ENCODE measurements at places on chromosomes 1 and 21.
A peak's percentile ranks its signal among the peaks of the same experiment; 100 is the strongest.

DNA sequence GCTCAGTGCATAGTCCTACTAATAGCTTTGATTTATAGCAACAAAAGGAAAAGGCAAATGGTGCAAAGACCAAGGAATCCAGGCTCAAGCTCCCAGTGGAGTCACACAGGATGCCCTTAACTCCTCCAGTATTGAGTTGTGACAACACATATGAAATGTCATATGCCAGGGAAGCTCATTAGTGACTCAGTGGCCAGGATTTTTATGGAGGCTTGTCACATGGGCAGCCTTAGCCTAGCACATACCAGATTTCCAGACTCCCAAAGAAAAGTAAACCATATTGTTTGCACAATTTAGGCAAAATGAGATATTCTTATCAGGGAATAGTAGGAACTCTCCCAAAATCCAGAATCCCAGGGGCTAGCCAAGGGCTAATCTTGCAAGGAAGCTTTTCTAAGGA lies 129.2 kb downstream of the MAGI3 start:
- DNase-seq, result peak; percentile 26

- DNase-seq, result no peak
These were observed 8.7 kb upstream of the GJB5 start for GRCh38 chr1:34746101-34746500.

DNA sequence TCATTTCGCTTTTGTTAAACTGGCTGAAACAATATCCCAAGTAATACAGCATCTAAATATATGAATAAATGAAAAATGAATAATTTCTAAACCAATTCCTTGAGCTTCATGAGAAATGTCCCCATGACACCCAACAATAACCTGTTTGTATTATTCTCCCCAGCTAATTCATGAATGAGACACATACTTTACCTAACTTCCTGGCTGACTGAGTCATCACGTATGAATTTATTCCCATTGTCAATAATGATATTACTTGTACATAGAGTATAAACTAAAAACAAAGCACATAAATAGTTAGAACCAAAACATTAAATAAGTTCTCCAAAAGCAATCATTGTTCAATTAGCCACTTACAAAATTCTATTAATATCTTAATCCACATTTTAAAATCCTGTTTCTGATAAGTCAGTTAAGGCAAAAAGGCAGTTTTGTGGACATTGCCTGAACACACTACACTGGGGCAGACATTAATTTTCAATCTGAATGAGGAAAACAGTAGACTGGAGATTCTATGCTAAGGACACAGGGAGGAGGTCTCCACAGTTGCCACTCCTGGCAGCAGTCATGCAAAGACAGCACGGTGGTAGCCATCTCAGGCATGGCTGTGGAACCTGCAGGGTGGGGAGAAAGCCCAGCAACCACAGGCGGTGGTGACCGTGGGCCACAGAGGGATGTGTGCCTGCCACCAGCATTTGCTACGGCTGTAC lies 48.2 kb downstream of the SLC9C2 start:
- no peak for DNase-seq

- no peak for DNase-seq
These were observed 62.3 kb downstream of the DHRS3 start for GRCh38 chr1:12555411-12556367.

- no peak for DNase-seq
These were observed 7.3 kb upstream of the GJA9 start for GRCh38 chr1:38888423-38889333.

DNA sequence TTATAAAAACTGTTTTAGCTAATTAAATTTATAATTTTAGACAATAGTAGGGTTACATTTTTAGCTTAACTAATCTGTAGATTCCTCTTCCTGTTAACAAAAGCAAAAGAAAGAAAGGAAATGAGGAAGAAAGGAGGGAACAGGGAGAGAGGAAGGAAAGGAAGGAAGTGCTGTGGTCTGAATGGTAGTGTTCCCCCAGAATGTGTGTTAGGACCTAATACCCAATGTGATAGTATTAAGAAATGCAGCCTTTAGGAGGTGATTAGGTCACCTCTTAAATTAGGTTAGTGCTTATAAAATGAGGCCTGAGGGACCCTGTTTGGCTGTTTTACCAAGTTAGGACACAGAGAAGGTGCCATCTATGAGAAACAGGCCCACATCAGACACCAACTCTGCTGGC lies 136.9 kb upstream of the SAMSN1 start:
- no peak for DNase-seq

DNA sequence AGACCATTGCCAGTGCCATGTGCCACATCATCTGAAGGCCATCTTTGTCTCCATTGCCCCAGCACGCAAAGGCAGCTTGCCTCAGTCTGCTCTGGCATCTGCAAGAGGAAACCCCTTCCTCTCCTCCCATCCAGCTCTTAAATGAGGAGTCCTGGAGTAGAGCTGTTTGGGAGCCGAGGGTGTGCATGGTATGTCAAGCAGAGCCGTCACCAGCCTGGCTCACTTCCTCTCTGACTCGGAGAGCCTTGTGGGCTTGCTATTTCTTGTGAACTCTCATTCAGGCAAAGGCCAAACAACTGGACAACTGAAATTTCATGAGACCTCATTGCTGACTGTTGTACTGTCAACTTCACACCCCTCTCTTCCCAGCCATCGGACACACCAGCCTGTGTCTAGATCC lies 143.9 kb downstream of the SIPA1L2 start:
- DNase-seq, result no peak

DNA sequence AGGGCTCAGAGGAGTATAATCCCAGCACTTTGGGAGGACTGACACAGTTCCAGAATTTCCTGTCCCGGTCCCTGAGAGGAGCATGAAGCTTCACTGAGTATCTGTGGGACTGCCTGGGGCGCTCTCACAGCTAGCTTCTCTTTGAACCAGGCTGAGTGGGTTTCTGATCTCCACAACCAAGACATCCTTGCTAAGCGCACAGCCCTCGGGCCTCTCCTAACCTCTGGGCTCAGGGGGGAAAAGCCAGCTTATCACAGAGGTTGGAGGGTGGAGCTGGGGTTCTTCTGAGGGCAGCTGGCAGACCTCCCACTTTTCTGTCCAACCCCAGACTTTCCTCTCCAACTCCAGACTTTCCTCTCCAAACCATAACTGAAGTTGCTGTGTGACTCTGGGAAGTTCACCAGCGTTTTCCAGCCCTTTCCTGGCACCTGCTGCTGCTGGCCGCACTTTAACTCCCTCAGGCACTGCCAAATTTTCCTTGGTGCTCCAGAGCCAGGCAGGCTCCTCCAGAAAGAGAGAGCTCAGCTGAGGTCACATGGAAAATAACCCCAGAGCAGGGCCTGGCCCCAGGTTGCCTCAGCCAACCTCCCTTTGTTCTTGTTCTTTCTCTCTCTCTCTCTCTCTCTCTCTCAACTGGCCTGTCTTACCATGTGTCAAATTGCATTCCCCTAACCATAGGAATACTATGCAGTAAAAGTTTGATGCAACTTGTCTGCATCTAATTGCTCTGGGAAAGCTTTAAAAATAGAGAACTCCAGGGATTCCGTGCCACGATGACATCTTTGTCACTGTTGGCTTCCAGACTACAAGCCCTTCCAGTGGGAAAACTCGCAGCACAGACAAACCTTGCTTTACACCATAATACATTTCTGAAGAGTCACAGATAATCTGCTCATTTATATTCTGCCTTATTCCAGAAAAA lies 49.5 kb downstream of the OLFML2B start:
- DNase-seq, result no peak

GRCh38 chr1:147834181-147834580 lies 68.4 kb upstream of the GJA8 start:
- no peak for DNase-seq

DNA sequence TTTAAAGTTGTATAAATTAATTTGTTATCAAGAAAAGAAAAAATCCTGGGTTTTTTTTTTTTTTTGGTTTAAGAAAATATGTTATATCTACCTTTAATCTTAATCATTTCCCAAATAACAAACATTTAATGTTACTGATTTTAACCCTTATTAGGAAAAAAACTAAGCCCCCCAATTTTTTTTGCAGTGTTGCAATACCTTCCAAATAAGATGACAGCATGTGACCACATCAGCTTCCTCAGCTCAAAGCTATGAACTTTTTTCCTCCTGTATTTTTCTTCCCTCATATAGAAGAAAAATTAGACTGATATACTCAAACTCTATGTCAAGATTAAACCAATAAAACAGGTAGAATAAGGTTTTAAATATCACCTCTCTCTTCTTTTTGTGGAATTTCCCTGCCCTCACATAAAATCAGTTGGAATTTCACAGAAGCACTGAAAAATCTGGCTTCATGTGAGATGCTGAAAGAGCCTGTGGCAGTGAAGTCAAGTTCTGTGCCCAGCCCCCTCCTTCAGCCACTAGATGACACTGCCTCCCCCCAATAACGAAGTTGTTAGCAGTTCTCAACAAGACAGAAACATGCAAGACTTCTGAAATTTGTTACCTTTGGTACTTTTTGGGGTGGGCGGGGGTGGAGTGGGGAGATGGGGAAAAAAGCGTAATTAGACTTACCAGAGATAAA lies 9.6 kb upstream of the SMYD2 start:
- DNase-seq, result peak; percentile 21

DNA sequence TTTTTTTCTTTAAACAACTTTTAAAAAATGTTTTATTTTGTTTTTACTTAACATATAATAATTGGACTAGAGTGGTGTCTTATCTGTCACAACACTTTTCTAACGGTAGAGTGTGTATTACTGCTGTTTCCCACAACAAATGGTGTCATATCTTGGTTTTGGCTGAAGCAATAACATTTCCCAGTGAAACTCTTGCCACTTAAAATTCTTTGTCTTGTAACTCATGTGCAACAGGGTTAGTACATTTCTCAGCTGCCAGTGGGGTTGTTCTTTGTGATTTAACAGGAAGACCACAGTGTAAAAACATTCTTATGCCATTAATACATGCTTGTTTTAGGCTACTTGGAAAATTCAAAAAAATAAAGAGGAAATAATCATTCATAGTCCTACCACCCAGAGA lies 43.5 kb downstream of the ALPL start:
- DNase-seq, result peak; percentile 85

DNA sequence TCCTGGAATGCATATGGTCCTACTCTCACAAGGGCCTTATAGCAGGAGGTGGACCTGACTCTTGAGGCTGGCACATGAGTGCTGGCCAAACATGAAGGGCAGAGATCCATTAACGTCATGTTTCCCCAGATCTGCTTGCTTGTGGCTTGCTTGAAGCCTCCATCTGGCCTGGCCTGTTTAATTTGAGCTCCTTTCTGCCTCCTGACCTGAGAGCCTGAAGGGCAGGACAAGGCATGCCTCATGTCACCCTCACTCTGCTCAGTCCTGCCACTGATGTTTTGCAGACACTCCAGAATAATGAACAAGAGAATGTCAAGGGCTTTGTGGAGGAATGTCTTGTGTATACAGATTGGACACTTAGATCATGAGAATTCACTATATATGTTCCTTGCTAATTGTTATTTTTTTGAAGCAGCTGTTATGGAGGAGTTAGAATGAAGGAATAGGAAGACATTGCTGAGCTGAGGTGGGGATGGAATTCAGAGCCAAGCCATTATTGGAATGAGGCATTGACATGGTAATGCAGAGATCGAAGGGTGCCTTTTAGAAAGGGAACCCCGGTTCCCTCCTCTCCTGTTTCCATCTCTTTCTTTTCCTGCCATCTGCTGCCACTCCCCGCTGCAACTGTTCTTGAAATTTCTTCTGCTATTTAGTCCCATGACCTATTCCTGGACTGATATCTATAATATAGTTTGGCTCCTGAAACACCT lies 457.0 kb upstream of the PROX1 start:
- DNase-seq, result no peak

GRCh38 chr1:11841245-11842153 lies 6.1 kb downstream of the NPPA start:
- no peak for DNase-seq

- no peak for DNase-seq
These were observed 116.9 kb upstream of the TIAM1 start for GRCh38 chr21:31460980-31461379.

DNA sequence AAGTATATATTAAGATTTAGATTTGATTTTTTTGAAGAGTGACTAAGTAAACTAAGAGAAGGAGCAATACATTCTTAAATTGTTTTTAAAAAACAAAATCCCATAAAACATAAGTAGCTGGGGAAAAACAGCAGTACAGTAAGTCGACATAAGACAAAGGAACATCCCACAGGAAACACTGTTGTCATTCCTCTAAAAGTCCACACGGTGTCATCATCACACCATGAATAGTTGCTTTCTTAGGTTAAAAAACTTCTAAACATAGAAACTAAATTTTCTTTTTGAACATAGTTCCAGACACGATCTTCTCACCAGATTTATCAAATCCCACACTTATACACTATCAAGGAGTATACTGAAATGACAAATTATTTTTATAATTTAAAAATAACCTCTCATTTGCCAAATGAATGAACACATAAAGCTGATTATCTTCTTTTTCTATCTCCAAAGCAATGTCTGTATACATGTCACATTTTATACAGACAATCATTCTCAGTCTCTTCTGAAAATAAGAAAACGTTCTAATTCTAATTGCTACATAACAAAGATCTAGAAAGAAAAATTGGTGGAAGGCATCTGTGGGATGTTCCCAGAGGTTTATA lies 15.8 kb downstream of the ODF2L start:
- peak; percentile 83 for DNase-seq

DNA sequence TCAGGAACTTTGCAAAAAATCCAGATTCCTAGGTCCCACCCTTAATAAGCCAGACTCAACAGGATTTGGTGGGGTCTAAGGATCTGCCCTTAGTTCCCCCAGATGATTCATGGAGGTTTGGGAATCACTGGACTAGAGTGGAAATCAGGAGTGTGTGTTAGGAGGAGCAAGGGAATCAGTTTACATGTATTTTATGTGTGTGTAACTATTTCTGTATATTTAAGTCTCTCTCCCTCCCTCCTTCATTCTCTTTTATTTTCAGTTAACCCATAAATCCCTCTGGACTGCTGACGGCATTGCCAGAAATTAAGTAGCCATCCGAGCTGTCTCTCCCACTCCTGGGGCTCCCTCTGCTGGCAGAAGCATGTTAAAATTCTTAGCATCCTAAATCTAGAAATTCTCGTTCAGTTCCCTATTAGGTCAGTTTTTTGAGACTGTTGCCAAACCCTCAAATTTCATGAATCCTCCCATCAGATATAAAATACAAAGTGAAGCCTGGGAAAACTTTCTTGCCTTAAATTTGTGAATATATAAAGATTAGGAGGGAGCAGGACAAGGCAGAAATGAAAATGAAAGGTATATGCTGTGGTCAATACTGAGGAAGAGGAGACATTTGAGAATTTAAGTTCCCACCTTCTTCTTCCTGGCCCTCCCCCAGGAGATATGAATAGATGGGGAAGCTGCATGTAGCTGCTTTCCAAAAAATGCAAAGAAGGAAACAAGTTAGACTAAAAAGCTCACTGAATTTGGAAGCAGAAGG lies 11.7 kb upstream of the HSD11B1 start:
- peak; percentile 93 for DNase-seq

- peak; percentile 65 for DNase-seq
These were observed 20.6 kb downstream of the KIRREL1 start for GRCh38 chr1:158013840-158014730.

GRCh38 chr1:157862114-157863070 lies 20.8 kb upstream of the CD5L start:
- no peak for DNase-seq

- DNase-seq, result peak; percentile 49
These were observed 3.5 kb downstream of the CELA2A start for GRCh38 chr1:15459771-15460707.

- DNase-seq, result no peak
These were observed 34.8 kb downstream of the KIAA1614 start for GRCh38 chr1:180947499-180947885.

GRCh38 chr1:36693603-36694002 lies 210.9 kb upstream of the CSF3R start:
- DNase-seq, result no peak

GRCh38 chr1:44613941-44614340 lies 60.3 kb downstream of the TMEM53 start:
- DNase-seq, result no peak

Data from adipocyte (in vitro differentiated cells).